Daoy (cell line): ENCODE measurements at places on chromosomes 5 and 9. TPM values are rescaled to one million over a fixed set of nuclear protein-coding genes. Genes with fewer than 3 reads are reported as not detected.
A peak's percentile ranks its signal among the peaks of the same experiment; 100 is the strongest.

DNA sequence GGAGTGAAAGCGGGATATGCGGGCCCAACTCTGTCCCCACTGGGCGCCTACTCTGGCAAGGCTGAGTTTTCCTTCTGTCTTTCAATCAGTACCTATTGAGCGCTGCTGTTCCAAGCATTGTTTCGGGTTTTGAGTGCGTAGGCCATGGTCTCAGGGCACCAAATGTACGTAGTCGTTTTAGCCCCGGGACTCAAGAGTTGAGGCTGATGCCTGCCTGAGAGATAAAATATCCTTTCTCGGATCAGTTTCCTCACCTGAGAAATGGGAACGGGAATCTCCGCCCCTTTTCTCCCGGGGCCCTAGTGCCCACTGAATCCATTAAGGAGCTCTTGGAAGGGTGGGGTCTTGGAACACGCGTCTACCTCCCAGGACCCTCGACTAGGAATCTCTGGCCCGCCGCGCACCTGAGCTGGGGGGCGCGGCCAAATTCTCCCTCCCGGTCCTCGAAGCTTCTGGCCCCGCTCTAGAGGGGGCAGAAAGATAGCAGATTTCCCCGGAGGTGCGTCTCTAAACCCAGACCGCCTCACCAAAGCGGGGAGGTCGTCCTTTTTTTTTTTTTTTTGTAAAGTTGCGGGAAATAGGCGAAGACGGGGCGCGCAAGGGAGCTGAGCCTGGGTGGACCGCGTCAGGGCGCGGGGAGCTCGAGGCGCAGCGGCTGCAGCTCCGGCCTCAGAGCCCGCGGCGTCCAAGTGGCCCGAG is 494 bp upstream of the CXXC5 start:
- no peak for DNase-seq

FCN2 gene
- not detected in 2 replicates for total RNA-seq

WDR31 gene
- total RNA-seq, result 1.1 and 2.3 TPM in 2 replicates

DNA sequence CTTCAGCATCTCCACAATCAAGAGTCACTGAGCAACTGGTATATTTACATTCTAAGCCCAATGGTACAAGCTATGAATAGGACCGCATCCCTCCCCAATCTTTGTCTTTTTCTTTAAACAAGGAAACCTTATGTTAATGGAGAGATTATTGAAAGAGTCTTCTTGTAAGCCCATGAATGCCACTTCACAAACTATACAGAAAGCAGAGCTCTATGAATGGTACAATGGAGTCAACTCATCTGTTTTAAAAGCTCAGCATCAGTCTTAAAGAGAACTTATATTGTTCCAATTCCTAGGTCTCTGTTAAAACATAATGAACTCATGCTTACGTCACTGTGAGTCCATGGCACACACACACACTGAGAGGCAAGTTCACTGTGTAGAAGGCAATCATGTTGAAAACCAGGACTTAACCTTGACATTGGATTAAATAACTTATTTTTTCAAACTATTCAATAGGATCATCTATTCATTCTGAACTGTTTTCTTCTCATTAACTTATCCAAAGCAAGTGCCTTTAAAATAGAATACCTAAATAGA is 4.5 kb downstream of the NREP start:
- DNase-seq, result no peak

DNA sequence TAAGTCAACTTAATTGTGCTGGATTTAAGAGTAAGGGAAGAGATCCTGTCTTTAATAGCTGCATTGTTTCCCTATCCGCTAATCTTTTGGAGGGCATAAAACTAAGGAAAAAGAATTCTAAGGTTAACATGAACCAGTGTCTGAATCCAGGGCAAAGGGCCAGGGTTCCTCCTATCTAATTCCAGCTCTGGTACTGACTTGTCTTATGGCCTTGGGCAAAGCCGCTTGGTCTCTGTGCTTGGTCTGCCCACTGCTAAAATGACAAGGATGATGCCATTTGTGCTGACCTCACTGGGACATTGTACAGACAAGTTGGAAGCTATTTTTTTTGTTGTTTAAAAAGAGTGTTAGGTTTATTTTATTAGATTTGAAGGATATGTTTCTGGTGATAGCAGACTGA is 334.7 kb upstream of the PIK3R1 start:
- DNase-seq, result peak; percentile 4

PTGER4 gene
- 4.5 and 6.9 TPM in 2 replicates for total RNA-seq

GRCh38 chr9:68775003-68775730 is 70.1 kb downstream of the PIP5K1B start:
- peak; percentile 51 for DNase-seq

TEK gene
- total RNA-seq, result 9.3 and 11.3 TPM in 2 replicates

IFNA17 gene
- not detected in 2 replicates for total RNA-seq

PHF24 gene
- total RNA-seq, result 0.11 TPM in 1 of 2 replicates, not detected in the other

DNA sequence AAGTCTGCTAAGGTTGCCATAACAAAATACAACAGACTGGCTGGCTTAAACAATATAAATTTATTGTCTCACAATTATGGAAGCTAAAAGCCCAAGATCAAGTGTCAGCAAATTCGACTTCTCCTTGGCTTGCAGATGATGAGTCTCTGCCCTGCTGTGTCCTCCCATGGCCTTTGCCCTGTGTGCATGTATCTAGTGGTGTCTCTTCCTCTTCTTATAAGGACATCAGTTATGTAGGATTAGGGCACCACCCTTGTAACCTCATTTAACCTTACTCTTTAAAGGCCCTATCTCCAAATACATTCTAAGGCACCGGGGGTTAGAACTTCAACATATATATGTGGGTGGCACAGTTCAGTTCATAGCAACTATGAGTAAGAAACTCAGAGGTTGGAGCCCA is 157.9 kb upstream of the RASA1 start:
- DNase-seq, result no peak

GRCh38 chr5:7251132-7251531 is 144.8 kb upstream of the ADCY2 start:
- no peak for DNase-seq

GRXCR2 gene
- not detected in 2 replicates for total RNA-seq

SLC2A6 gene
- total RNA-seq, result 29.2 and 30.9 TPM in 2 replicates

NR2F1-AS1 gene
- total RNA-seq, result 6.1 and 10.5 TPM in 2 replicates

DNA sequence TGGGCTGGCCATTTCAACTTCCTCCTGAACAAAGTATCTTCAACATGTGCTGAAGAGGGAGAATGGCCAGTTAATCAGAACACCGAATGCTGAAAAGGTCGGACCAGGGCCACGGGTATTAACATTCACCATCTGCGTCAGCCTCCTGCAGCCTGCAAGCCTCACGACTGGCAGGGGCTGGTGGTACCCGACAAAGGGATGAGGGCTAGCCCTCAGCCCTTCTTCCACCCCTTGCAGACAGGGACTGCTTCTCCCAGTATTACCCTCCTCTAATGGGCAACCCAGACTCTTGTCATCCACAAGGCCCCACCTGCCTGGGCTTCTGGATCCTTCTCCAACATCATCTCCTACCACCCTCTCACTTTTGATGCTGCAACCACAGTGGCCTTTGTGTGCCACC is 246.6 kb downstream of the FSTL4 start:
- no peak for DNase-seq

DNA sequence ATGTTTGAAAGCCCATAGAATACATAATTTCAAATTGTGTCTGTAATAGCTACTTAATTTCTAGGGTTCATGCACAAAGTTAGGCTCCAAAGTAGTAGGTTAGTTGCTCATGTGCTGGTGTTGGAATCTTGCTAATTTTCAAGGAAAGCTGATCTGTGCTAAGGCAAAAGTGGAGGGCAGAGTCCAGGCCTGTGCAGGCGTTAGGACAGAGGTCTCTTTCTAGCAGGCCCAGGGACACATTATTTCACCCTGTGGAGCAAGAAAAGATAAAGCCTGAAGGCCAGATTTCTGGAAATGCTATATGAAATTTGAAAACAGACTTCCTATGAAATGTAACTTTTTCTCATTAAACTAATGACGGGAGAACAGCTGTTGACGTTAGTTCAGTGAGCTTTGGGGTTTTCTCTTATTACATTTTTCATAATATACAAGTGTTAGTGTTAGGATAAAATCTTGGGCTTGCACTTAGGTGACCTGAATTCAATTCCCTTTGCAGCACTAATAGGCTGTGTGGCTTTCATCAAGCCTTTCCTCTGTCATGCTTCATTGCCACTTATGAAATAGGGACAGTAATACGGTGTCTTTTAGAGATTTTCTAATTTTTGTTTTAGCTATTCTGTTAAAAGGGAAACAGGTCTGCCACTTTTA is 196.7 kb upstream of the HAPLN1 start:
- no peak for DNase-seq

GRCh38 chr5:108168915-108169314 is 213.0 kb downstream of the FBXL17 start:
- DNase-seq, result no peak

JAKMIP2 gene
- total RNA-seq, result 0.48 and 0.63 TPM in 2 replicates

DNA sequence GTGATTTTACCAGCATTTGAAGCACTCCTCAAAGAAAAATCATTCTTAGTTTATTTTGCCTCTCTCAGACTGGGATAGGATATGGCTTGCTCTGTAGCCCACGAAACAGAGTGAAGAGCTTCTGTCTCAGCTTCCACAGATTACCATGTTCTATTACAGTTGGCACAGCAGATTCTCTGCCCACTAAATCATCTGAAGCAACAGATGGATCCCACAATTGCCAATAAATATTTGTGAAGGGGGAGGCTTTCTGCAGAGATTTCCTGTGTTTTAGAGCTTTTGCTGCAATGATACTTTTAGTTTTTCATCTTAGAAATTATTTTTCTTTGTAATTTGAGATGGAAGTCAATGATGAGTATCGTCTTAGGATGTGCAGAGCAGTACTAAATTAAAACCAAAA is 12.3 kb upstream of the MAP3K1 start:
- DNase-seq, result no peak

- DNase-seq, result no peak
Observed at GRCh38 chr5:28296254-28297013, 1258.0 kb upstream of the CDH9 start.

DNA sequence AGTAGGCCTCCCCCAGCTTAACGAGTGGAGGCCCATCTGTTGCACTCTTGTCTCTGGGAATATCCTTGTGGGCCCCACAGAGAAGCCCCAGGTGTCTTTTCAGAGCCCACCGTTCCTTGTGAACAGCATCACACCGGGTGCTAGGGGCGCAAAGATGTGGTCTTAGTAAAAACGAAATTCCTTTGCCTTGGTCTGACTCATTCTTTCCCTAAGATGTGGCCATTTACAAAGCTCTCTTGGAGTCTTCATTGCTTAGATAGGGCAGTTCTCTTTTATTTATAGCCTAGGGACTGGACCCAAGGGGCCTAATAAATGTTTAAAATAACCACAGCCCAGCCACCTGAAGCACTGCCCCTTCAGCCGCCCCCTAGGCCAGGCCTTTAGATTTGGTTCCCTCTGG is 52.8 kb upstream of the RPL26L1 start:
- DNase-seq, result peak; percentile 46

- DNase-seq, result no peak
Observed at GRCh38 chr5:180234271-180234670, 25.3 kb upstream of the RASGEF1C start.

- DNase-seq, result peak; percentile 8
Observed at GRCh38 chr9:137319739-137320551, 17.9 kb upstream of the NRARP start.

DNA sequence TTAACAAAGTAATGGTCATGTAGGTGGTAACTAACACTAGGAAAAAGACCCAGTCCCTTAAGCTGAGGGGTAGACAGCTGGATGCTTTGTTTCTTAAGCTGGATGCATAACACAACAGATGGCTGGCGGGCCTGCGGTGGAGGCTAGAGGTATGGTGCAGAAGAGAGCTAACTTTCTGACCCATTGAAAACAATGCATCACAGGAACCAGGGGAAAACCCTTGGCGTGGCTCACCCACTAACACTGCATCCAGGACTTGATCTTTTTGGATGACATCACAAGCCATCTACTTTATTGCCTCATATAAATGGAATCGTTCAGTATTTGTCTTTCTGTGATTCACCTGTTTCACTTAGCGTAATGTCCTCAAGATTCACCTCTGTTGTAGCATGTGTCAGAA is 138.7 kb downstream of the AUH start:
- DNase-seq, result no peak

DNA sequence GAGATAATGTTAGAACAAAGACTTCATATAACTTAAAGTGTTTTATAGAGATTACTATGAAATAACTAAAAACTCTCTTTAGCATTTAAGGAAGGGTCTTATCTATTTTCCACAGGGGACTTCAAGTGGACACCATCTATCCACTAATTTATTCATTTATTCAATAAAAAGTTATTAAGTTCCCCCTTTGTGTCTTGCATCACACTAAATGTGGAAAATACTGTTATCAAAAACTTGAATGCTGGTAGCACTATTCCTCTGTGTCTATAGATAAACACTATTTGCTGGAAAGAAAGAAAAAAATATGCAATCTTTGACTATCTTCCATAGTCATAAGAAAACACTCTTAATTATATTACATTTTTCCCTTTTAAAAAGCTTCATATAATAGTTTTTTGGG is 20.1 kb upstream of the ZNF622 start:
- no peak for DNase-seq

GRCh38 chr5:68408345-68408871 is 192.9 kb downstream of the PIK3R1 start:
- DNase-seq, result no peak

DNA sequence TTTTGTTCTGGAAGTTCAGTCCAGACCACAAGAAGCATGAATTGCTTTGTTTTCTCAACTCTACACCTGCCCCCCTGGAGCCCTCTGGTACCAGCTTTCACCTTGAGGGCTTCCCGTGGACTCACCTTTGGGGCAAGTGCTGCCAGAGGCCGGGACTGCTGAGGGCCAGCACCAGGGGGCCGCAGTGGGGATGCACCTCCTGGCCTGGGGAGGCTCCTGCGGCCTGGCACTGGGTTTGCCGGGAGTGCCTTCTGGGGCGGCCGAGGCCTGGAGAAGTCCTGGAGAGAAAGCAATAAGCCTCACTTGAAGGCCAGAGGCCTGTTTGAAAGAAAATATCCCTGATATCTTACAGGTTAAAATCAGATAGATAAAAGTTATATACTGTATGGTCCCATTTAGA is 21.7 kb downstream of the NIPAL4 start:
- DNase-seq, result no peak

DNA sequence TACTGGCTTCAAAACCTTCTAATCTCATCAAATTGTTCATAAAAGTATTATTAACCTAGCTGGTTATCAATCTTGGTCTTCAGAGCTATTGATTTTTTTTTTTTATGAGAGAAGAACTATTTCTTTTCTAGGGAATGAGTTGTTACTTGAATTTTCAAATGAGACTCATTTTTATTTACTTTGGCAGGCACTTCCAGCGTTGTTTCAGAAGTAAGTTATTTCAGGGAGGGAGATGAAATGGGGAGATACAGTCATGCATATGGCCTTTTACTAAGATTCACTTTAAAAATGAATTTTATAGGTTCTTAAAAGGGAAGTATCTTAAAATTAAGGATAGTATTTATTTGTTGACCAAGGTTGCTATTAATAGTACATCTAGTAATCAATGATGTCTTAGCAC is 129.6 kb downstream of the IZUMO3 start:
- DNase-seq, result no peak

GLRA1 gene
- total RNA-seq, result not detected in 2 replicates

- DNase-seq, result no peak
Observed at GRCh38 chr5:128613766-128614165, 75.7 kb upstream of the FBN2 start.

DNA sequence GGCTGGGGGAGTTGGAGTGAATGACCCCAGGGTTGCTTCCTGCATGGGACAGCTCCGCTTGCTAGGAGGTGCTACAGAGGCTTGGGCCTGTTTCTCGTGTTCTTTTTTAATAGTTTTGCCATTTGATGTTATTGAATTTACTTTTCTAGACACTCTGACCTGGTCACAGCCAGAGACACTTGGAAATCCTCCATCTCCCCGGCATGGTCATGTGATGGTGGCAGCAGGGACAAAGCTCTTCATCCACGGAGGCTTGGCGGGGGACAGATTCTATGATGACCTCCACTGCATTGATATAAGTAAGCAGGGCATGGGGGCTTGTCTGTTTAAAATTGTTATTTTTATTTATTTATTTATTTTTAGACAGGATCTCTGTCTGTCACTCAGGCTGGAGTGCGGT is 13.4 kb downstream of the HSPA5 start:
- no peak for DNase-seq

DCAF10 gene
- total RNA-seq, result 15.0 and 47.5 TPM in 2 replicates
